Psoas muscle (tissue), 8 donors: ENCODE measurements at places on chromosomes 6 and 20. TPM values are rescaled to one million over a fixed set of nuclear protein-coding genes. Genes with fewer than 3 reads are reported as not detected.

DNA sequence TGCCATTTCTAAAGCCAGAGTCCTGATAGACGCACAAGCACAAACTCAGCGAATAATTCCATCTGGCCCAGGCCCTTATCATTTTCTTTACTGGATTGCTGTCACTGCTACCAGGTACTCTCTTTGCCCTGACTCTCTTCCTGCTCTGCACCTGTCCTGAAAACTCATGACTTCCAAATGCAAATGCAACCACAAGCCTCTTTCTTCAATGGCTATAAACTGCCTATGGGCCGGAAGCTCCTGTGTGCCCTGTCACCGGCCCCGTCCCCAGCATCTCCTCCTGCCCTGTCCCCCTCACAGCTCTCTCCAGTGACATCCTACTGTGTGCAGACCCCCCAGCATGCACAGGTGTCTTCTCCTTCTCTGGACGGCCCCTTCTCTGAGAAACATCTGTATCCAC is 302.6 kb downstream of the GMDS start:
- DNase-seq = no peak

Gene TRIM10
- polyA plus RNA-seq = not detected

Gene BMP7
- polyA plus RNA-seq = 0.03 TPM

Gene FAM50B
- polyA plus RNA-seq = 10.1 TPM

- no peak for DNase-seq
Measured at GRCh38 chr20:8435285-8436035, 303.4 kb downstream of the PLCB1 start.

- DNase-seq = no peak
Measured at GRCh38 chr20:49560186-49560585, 7.8 kb downstream of the PTGIS start.

- no peak for DNase-seq
Measured at GRCh38 chr6:112087916-112088315, 525 bp downstream of the FAM229B start.

Gene SLC22A3
- 43.7 TPM for polyA plus RNA-seq

Gene FERMT1
- 0.04 TPM for polyA plus RNA-seq

DNA sequence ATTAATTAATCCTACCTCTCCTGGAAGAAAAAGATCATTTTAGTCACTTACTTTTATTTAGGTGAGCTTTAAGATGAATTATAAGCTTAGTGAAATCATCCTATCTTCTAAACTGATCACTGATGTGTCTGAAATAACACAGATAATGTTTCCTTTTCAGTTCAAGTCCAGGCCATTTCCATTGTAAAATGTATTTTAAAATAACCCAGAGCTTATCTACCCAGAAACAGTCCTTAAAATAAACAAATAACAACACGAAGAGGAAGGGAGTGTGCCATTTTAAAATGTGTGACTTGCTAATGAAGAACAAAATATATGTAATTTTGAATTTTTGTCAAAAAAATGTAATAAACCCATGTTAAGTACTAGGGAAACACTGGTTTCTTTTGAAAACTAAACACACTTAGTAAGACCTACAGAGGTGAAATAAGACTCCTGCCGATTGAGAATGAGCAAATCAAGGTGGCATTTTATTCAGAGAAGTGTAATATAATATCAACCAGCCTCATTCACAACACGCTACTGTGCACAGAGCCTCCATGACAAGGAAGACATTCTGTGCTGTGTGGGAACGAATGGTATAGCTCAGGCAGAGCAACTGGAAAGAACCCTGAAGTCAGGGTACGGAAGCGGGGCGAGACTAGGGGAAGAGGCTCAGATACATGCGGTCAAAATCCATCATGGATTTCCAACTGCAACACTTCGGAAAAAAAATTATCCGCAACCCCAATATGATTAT is 7.7 kb downstream of the LRP11 start:
- DNase-seq = no peak

Gene NR2E1
- polyA plus RNA-seq = not detected

GRCh38 chr20:6686171-6686570 is 81.3 kb upstream of the BMP2 start:
- DNase-seq = no peak

GRCh38 chr6:41570259-41570615 is 24.1 kb downstream of the FOXP4 start:
- no peak for DNase-seq

DNA sequence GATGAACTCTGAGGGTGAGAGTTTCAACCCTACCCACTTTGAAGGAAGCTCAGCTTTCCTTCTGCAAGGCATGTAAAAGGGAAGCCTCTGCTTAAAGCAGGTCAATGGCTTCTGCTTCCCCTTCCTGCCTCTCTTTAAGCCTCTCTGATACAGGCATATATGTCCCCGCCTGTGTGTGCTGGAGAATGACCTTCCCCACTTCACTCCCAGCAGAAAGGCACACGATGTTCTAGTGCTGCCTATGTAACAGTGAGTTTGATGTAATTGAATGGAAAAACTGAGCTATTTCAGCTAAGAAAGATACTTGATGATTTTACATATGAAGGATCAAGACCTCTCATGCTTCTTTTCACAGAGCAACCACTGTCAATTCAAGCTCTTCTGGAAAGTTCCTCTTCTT is 632.2 kb downstream of the HACE1 start:
- DNase-seq = no peak

DNA sequence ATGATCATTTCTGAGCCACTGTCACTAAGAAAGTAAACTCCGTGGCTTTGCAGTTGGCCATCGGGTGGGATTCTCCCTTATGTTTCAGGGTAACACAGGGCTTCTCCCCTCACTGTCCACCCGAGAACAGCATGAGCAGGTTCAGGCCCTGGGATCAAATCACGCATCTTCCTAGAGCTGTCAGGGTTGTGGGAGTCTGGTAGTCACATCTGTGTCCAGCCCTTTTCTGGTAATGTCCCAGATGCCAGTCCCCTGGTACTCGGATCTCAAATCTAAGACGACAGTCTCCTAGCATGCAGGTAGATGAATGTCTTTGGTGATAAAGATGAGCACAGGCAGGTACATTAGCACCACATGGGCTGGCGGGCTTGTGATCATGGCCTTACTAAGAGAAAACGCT is 4.8 kb downstream of the PXDC1 start:
- no peak for DNase-seq

DNA sequence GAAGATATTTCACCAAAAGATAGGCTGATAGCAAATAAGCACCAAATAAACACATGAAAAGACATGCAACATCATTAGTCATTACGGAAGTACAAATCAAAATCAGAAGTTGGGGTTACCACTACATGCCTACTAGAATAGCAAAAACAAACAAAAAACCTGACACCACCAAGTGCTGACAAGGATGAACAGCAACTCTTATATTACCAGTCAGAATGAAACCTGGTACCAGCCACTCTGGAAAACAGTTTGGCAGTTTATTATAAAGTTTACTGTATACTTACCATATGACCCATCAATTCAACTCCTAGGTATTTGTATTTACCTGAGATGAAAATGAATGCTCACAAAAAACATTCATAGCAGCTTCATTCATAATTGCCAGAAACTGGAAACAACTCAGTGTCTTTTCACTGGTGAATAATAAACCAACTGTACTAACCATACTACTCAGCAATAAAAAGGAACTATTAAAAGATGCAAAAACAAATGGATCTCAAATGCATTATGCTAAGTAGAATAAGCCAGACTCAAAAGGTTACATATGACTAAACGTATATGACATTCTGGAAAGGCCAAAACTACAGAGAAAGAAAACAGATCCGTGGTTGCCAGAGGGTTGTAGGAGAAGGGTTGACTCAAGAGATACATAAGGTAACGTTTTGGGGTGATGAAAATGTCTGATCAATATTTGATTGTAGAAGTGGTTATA is 33.0 kb downstream of the NUP153 start:
- DNase-seq = no peak
